ENCODE measurements at places on chromosomes 13 and 19. TPM values are rescaled to one million over a fixed set of nuclear protein-coding genes. Genes with fewer than 3 reads are reported as not detected.
A peak's percentile ranks its signal among the peaks of the same experiment; 100 is the strongest.

Gene CGB8
- polyA plus RNA-seq = 0.96 TPM

Gene FREM2
- polyA plus RNA-seq = not detected

Gene HNRNPUL1
- 166 TPM for polyA plus RNA-seq

Gene CEACAM7
- not detected for polyA plus RNA-seq

Gene CGB3
- not detected for polyA plus RNA-seq

DNA sequence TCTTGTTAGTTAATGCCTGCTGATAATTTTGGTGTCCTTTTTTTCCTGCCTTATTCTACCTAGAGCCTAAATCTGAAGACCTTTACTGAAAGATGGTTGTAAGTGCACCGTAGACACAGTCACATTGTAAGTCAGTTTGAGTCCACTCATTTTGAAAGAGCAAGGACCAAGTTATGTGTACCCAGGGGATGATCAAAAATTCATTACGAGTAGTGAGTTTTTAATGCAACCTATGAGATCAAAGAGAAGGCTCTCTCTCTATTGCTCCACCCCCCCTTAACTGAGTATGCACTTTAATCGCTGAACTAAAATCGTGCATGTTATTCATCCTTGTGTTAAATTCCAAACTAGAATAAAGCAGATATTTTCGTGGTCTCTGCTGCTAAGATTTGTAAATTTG is 1.8 kb downstream of the RAP2A start:
- DNase-seq = no peak

- no peak for DNase-seq
These were observed 28.4 kb downstream of the UBAC2 start for GRCh38 chr13:99228737-99229691.

DNA sequence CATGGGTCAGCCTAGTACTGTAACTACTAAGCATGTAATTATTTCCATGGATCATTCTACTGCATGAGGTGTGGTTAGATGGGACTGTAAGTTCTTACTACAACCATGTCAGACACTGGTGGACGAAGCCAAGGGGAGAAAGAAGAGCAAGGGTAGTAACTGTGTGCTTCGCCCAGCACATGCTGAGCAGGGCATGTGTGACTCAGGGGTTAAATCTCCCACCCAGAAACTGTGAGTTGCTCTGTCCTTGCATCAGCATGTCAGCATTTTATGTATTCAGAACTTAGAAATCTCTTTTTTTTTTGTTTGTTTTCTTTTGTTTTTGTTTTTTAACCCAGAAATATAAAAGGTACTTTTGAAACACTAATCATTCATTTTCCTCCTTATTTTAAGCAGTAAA is 436.6 kb upstream of the KLF12 start:
- DNase-seq = no peak

DNA sequence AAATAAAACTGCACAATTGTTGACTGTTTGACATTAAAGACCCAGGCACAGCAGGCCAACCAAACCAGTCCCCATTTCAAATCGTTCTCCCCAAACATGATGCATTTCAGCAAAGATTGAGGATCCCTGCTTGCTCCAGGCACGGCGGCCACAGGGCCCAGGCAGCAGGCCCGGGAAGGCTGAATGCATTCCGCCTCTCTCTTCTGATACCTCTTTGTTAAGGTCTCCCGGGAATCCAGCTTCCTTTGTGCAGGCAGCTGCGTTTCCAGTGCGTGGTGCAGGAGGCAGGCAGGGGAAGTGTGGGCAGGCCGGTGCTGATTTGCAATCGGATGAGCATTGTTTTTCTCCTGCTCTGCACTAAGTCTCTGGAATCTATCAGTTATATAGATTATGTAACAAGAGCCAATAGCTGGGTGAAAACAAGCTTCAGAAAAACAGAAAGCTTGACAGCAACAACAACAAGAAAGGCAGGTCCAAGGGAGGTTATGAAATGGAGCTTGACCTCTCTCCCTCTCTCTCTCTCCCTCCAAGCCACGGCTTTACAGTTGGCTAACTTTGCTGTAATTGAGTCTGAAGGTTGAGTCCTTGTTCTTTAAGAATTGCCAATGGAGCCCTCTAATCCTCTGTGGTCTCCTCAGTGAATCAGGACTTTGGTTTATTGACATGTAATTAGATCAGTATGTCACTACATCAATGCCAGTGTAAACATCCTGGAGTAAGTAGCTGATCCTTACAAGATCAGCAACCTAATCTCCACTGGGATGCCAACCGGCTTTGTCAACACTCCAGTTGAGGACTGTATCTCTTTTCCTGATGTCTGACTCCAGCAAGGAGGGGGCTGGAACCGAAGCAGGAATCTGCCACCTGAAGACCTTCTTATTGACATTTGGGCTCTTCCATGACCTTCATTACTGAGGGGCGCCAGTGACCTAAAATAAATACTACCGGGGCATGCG is 338.0 kb downstream of the TEX29 start:
- no peak for DNase-seq

- DNase-seq = no peak
These were observed 3.5 kb upstream of the MED26 start for GRCh38 chr19:16631465-16631864.

- DNase-seq = no peak
These were observed 21.0 kb upstream of the HOMER3 start for GRCh38 chr19:18961767-18962620.

DNA sequence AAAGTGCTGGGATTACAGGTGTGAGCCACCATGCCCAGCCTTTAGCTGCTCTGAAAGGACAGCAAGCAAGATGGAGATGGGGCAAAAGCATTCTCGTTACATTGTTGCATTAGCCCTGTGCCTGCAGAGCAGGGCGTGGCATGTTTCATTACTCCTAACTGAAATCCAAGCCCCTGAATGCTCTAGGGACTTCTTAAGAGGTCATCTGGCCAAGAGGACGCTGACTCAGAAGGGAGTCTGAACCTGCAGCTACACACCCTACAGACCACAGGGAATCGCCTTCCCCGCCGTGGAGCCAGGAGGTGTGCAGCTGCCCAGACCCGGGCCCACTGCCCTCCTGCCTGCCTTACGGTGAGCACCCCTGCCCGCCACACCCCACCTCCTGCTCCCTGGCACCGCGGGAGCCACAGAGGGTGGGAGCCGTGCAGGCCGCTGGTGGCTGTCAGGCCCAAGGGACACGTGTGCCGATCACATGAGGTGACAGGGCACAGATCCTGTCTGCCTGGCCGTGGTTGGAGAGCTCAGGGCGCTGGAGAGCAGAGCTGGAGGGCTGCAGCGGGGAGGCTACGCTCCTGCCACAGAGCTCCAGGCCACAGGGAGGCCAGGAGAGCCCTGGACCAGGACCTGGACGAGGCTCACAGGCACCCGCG is 27.2 kb downstream of the ADPRHL1 start:
- no peak for DNase-seq

- DNase-seq = no peak
These were observed 6.2 kb downstream of the SARS2 start for GRCh38 chr19:38924388-38924787.

DNA sequence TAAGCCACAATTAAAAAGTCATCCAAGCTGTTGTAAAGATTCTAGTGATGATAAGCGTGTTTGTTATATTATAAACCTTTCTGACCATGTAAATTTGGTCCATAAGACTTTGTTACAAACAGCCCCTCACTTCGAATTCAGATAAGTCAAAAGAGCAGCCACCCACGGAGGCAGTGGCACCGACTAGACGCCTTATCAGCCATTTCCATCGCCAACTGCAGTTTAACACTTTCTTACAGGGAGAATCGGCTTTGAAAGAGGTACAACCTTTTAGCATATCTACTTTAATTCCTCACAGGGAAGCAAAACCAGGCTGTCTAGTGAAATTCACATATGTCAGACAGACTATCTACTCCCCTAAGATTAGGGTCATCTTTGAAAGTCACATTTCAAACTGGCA is 47.5 kb downstream of the SOX21 start:
- no peak for DNase-seq

GRCh38 chr19:6743714-6744380 is 4.4 kb downstream of the TRIP10 start:
- no peak for DNase-seq

- no peak for DNase-seq
These were observed 1074.4 kb upstream of the PRR20A start for GRCh38 chr13:56066321-56066720.

DNA sequence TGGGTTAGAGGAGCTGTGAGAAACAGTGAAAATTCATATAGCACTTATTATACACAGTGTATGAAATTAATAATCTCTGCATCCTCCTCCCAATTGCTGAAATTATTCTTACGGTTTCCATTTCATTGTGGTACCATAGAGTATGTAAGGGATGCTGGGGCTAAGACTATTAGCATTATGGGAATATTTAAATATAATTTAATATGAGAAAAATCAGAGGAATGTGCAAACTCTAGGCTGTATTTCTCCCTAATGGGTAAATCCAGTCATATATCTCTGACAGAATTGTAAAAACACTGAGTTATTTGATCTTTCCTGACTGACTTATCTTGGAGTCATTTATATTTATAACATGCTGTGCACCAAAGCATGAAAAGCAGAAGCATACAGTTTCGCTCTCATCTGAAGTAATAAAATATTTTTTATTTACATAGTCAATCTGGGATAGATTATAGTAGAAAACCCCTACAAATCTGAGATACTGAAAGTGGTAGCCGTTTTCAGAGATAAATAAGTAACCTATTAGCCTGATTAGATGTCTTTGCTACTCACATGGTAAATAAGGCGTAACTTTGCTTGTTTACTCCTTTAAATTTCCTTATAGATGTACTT is 34.9 kb downstream of the LRCH1 start:
- DNase-seq = no peak

DNA sequence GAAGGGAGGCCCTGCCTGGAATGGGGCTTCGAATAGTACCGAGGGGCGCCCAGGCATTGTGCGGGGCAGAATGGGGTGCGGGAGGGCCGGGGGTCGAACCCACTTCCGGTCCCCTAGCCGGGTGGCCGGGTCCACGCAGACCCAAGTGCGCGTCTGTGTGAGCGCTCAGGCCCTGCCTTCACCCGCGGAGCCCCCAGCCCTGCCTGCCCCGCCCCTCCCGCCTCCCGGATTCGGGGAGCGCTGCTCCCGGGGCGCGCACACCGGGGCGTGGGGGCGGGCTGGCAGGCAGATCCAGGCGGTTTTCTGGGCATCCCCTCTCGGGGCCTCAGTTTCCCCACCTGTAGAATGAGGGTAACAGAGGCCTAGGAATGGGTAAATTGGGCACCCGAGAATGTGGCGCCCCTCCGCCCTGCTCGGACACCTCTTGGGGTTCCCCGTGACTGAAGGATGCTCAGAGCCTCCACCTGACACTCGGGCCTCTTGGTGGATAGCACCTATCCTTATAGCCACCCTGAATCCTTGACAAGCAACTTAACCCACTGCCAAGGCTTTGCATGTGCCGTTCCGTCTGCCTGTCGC is 682 bp downstream of the PIK3R2 start:
- DNase-seq = no peak

DNA sequence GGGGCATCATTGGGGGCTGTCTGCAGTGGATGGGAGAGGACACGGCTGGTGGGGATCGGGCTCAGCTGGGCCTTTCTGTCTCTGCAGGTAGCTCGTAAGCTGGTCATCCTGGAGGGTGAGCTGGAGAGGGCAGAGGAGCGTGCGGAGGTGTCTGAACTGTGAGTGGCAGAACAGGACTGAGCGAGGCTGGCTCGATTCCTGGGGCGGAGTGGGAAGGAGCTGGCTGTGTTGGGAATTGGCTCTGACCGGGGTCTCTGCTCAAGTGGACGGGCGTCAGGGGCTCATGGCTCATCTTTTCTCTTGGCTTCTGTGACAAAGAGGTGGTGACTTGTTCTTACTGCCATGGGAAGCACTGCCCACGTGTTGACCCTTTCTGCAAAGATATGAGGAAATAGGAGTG is 11.6 kb downstream of the TPM4 start:
- DNase-seq = no peak

DNA sequence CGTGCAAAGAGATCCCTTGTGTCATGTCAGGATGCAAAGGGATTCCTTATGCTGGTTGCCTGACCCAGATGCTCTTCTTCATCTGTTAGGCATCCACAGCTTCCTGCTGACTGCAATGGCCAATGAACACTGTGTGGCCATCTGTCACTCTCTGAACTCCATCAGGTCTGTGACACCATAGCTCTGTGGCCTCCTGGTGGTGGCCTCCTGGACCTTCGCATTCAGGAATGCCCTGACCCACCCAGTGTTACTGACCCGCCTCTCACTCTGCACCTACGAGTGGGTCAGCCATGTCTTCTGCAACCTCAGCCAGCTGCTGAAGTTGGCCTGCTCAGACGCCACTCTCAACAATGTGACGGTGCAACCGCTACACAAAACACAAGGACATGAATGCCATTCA is 23.9 kb upstream of the TPM4 start:
- DNase-seq = no peak

DNA sequence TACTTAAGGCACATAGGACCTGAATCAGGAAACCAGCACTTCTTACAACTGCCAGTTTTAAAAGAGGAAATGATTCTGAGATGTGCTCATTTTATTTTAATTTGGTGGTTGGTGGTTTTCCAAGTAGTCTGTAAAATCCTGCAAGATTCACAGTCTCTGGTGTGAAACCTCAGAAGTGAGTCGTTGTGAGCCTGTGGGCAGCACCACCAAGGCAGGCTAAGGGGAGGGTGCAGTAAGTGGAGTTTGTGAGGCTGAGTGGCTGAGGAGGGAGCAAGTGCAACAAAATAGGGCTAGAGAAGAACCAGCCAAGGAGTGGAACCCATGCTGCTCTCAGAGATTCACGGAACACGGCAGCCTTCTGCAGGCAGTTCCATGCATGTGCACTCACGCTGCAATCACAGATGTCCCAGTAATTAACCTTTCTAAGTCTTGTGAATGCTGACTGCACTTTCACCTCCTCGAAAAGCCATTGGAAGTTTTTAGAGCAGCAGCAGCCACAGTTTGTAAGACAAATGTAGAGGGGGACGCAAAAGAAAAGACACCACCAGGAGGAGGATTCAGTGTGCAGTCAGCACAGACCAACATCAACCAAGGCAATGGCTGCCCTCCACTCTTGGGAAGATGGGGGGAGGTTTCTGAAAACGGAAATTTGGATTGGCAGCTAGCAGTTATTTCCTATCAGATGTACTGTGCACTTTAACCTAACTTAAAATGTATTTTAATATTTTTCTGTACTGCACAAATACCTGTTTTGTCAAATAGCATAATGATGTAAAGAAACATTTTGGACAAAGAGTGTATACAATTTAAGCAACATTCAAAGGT is 44.9 kb downstream of the ESD start:
- no peak for DNase-seq

DNA sequence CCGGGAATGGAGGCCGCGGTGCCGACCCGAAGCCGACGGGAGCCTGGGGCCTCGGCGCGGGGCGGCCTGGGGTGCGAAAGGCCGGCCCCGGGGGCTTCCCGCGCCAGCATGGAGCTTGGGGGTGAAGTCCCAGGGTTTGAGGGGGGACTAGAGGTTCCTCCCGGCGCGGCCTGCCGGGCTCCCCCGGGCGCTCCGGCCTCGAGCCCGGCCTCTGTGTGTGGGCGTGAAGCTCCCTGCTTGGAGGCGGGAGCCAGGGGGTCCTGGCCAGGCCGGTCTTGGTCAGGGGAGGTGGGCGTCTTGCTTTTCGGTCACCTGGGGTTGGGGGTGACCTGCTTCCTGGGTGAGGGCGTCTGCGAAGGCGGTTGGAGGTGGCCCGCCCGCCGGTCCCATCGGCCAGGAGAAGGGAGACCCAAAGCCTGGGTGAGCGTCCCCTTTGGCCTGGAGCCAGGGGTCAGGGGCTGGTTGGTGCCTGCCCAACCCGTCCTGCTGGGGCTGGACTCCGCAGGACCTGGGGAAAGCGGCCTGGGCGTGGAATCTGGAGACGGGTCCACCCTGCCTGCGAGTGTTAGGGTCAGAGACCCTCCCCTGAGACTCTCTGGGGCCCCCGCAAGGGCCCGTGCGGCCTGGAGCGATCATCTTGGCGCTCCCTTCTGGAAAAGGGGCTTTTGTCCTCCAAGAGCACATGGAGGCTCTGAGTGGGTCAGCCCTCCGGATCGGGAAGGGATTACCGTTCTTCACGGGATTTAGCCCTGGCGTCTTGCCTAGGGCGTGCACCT is 535 bp downstream of the BSG start:
- DNase-seq = peak; percentile 54

Measured in muscle of arm (tissue), 14 donors.